ENCODE measurements at places on chromosomes 7 and 10. TPM values are rescaled to one million over a fixed set of nuclear protein-coding genes. Genes with fewer than 3 reads are reported as not detected.

Gene OR2A42
- total RNA-seq, result not detected

Gene LEP
- 0.05 TPM for total RNA-seq

Gene GIGYF1
- total RNA-seq, result 13.8 TPM

Gene ALOX5
- total RNA-seq, result 6.7 TPM

Gene CPVL
- 125 TPM for total RNA-seq

Gene NCF1
- total RNA-seq, result 5.7 TPM

Gene PNLIPRP3
- not detected for total RNA-seq

Gene SYT15B
- 0.42 TPM for total RNA-seq

Gene PTER
- 15.5 TPM for total RNA-seq

Gene ZNF467
- 3.8 TPM for total RNA-seq

Gene DLG5
- total RNA-seq, result 6.6 TPM

Gene AOAH
- total RNA-seq, result 23.5 TPM

Gene SRRM3
- total RNA-seq, result 0.05 TPM

Gene FKBP6
- 0.19 TPM for total RNA-seq

Gene NFE2L3
- 39.3 TPM for total RNA-seq

Gene C10orf62
- total RNA-seq, result not detected

Gene PTN
- total RNA-seq, result 20.6 TPM

Gene ACTL6B
- 0.05 TPM for total RNA-seq

Gene MOGAT3
- not detected for total RNA-seq

Gene SEC24C
- total RNA-seq, result 40.2 TPM

Gene AKR1C3
- total RNA-seq, result 1.7 TPM

Gene PPP1R3A
- total RNA-seq, result 0.05 TPM

Gene GRM3
- total RNA-seq, result 0.05 TPM

Gene NUTM2E
- total RNA-seq, result 0.42 TPM

Gene TIAL1
- total RNA-seq, result 42.6 TPM

Gene TSPAN13
- total RNA-seq, result 10.5 TPM

Gene GPR15LG
- 0.38 TPM for total RNA-seq

Gene ANKRD26
- total RNA-seq, result 8.3 TPM

Gene MUC12
- total RNA-seq, result 0.57 TPM

Gene MUC3A
- 1.4 TPM for total RNA-seq

Gene SUN3
- 1.1 TPM for total RNA-seq

Gene PRSS37
- total RNA-seq, result 0.47 TPM

Gene CYCS
- 114 TPM for total RNA-seq

Gene SMO
- total RNA-seq, result 11.7 TPM

Gene TMEM26
- 3.4 TPM for total RNA-seq

Gene NEURL1
- total RNA-seq, result 1.6 TPM

Gene KCNK18
- not detected for total RNA-seq

Gene CFAP46
- total RNA-seq, result 0.09 TPM
